ENCODE measurements at places on chromosomes 7 and 10. TPM values are rescaled to one million over a fixed set of nuclear protein-coding genes. Genes with fewer than 3 reads are reported as not detected.

DNA sequence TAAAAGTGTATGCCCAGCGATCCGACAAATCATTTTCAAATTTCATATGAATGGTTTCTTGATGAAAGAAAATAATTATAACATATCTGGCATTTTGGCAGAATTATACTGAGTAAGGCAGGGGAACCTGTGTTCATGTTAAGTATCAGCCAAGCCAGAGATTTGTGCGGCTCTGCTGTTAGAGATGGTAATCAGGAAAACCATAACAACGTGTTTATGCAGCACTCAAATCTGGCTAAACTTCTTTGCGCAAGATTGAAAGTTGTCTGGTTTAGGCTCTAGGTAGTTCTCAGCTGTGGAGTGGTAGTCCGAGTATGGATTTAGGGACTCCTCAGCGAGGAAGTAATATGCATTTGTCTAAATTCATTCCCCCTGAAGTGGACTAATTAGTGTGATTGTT, 8.9 kb upstream of the CTBP2 start:
- no peak for DNase-seq

GRCh38 chr7:94228223-94228622, 166.5 kb upstream of the COL1A2 start:
- no peak for DNase-seq

The DTX2 gene
- total RNA-seq: 22.4 TPM

DNA sequence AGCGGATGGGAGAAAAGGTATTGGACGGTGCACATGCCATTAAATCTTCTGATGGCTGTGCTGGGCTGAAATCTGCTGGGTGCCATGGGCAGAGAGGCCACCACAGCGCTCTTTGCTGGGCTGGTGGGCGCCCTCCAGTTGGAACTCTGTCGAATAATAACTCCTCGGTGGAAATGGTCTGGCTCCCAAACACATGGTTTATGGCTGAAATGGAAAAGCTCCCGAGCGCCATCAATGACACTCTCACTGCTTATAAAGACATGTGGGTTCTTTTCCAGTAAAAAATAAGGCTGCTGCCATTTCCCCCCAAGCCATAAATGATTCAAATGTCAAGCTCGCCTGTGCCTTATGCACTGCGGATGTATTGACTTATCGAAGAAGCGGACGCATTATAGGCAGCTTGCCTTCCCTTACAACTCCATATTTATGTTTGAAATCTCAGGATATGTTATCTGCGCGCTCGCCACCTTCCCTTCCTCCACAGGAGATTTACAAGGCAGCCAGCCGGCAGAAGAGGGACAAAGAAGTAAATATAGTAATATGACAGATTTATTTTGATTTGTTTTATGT, 239.0 kb upstream of the MKI67 start:
- DNase-seq: no peak

The CDC14C gene
- total RNA-seq: not detected

GRCh38 chr7:126702242-126703016, 550.3 kb downstream of the GRM8 start:
- DNase-seq: no peak

DNA sequence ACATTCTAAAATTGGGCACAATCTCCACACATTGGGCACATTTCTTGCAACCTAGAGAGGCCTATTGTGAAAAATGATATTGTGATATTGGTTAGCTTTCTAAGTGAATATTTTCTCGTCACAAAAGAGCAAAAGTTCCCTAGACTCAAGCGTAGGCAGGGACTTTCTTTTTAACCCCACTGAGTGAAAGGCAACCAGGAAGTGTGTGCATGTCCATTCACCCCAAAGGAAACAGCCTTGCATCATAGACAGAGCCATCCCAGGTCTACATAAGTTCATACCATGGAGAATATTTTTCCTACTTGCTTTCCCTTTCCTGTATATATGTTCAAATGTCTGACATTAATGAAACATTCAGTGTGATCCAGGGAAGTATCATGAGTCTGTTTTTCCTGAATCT, 84.2 kb upstream of the AGBL3 start:
- no peak for DNase-seq

GRCh38 chr7:23791721-23792120, 81.7 kb downstream of the STK31 start:
- DNase-seq: no peak

GRCh38 chr7:96497567-96497966, 175.7 kb upstream of the SLC25A13 start:
- no peak for DNase-seq

DNA sequence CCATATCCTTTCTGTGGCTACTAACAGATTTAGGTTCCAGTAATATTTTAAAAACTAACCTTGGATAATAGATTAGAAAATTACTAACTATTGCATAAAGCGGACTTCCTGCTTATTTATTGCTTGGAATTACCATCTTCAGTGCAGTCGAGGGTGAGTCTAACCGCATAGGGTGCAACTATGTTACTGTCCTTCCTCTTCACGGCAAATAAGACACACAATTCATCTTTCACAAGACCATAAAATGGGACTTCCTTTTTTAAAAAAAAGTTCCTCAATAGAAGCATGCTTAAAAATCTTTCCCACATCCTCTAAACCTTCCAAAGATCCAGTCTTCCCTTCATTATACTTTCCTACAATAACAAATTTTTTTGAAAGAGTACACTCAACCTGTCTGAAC, 2.1 kb downstream of the SLC25A40 start:
- DNase-seq: no peak

GRCh38 chr10:119253433-119254174, 46.2 kb downstream of the GRK5 start:
- peak; percentile 81 for DNase-seq

DNA sequence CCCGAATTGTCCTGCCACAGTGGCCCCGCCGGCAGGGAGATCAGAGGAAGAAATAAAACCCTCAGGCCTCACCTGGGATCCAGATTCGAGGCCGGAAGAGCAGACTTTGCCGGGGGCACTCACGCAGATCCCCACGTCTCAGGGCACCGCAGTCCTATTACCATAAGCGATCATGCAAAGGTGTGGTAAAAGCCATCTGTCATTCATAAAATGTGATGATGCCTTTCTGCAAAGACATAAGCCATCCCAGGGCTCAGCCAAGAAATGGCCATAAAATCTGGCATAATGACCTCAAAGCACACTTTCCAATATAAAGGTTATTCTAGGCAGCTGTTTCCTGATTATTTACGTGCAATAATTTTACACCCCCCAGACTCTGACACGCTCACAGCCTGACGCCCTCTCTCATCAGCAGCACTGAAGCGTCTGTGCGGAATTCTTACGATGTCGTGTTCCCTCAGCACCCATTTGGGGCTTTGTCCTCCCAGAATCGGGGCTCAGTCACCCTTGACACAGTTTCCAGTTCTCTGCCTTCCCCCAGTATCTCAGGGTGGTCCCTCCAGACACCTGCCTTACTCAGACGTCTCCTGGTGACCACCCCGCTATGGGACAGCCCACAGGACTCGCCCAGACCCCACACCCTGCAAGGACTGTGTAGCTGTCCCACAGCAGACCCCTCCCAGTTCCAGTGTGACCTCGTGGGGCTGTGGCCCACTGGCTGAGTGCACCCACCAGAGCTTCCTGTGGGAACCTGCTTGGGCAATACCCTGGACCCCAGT, 74.3 kb upstream of the FAM20C start:
- no peak for DNase-seq

GRCh38 chr10:56895306-56895705, 534.2 kb upstream of the ZWINT start:
- no peak for DNase-seq

GRCh38 chr10:101602761-101603398, 14.8 kb downstream of the DPCD start:
- DNase-seq: peak; percentile 90

DNA sequence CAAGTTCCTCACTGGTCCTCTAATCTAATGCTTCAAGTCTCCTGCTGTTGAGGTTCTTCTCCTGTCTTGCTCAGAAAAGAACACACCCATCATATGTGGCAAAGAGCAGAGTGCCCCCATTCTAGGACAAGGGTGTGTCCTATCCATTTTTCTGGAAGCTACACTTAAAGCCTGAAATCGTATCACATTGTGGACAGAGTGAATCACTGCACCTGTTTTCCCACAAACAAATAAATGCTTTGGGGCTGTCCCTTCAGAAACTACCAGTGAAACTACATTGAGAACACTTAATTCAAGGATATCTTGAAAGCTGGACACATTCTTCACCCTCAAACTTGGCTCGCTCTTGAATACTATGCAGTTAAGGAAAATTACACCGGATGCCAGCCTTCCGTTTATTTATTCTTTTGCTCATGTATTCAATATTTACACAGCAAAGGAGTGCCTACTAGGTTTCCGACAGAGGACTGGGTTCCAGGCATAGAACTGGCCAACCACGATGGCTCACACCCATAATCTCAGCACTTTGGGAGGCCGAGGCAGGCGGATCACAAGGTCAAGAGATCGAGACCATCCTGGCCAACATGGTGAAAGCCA, 473.0 kb downstream of the GALNT17 start:
- DNase-seq: no peak

DNA sequence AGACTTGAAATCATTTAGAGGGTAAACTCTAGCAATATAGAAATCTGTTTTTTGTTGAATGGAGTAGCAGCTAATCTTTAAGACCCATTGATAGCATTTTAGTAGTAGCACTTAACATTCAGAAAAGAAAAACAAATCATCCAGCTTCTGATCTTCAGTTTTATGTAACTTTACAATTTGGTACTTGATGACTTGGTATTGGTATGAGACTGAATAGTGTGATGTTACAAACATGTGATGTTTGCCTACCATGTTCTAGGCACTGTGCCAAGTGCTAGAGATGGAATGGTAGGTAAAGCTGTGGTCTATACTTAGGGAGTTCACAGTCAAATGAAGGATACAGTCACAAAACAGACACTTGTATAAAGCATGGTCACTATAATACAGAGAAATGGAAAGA, 21.3 kb downstream of the ZEB1 start:
- peak; percentile 52 for DNase-seq

The CALHM3 gene
- total RNA-seq: not detected

GRCh38 chr7:28378574-28379149, 33.7 kb upstream of the CREB5 start:
- DNase-seq: no peak

The CH25H gene
- total RNA-seq: not detected

DNA sequence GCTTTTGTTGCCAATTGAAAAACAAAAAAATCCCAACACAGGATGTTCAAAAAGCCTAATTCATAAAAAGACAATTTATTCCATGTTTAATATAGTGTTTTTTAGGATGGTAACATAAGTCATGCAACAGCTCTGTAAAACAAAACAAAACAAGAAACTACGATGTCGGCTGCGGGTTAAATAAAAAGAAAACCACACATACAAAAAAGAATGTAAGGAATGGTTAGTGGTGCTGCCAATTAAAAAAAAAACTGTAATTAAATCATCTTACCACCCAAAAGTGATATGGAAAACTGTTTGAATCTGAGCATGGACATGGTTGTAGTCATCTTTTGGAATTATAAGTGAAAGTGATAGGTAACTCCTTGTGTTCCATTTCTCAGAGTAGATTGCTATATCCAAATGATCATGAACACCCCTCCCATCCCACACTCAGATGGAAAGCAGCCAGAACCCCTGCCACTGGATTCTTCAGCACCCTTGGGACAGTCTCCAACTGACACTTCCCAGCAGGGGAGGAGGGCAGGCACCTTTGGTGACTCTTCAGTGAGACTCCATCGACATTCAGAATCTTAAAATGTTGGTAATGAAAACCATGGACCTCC, 14.3 kb upstream of the DAGLB start:
- no peak for DNase-seq

DNA sequence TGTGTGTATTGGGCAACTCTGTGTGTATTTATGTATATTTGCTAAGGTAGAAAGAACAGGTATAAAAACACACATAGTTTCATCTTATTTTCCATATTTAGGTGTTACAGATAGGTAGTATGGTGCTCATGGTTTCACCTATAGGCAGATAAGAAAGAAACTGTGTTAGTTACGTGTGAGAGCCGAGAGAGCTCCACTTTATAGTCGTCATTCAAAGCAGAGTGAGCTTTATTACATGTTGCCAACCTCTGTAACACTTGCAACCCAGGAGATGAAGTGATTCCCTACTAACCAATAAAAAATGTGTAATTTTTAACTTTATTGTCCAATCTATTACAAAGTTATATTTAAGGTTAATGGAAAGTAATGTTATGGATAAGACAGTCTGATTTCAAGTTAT, 121.3 kb downstream of the AGMO start:
- no peak for DNase-seq

DNA sequence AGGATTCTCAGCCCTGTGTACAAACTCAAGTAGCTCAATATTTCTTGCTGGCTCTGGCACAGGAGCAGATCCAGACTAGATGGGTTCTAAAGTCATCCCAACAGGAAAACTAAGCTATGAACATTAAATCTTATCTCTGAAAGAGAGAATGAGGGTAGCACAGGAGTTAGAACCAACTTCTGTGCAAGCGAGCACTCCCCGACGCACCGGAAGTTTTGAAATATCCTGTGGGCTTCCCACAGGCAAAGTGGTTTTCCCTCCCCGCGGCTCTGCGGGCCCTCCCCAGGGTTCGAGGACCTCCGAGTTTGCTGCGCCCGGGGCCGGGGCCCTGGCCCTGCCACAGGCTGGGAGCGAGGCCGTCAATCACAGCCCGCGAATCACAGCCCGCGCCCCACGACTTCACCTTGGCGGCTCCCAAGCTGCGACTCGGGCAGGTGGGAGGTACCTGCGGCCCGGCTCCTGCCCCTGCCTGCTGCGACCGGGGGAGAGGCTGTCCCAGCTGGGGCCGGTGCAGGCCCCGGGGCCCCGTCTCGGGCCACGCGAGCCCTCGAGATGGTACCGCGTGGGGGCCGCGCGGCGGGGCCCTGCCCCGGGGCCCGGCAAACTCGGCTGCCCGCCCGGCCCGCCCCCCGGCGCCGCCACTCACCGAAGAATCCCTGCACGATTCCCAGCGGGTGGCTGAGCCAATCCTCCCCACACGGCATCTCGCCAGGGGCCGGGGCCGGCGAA, 598 bp downstream of the MCMBP start:
- DNase-seq: peak; percentile 75

- DNase-seq: no peak
Measured at GRCh38 chr10:44424298-44424697, 39.4 kb upstream of the CXCL12 start.

DNA sequence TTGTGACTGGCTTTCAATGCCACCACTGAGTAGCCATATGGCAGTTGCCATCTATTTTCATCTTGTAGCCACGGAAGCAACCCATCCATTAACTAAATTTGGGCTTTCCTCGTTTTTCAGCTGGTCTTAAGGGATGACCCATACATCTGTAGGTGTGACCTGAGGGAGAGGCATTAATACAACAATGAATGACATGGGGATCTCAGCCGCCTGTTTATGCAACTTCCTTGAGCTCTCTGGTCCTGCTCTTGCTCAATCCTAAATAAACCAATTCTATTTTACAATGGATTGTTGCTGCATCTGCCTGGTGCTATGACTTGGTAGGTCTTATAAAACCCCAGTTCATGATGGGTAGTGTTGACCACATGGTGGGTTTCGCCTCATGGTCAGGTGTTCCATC, 21.9 kb upstream of the ADAM22 start:
- DNase-seq: no peak

The PKD2L1 gene
- not detected for total RNA-seq

DNA sequence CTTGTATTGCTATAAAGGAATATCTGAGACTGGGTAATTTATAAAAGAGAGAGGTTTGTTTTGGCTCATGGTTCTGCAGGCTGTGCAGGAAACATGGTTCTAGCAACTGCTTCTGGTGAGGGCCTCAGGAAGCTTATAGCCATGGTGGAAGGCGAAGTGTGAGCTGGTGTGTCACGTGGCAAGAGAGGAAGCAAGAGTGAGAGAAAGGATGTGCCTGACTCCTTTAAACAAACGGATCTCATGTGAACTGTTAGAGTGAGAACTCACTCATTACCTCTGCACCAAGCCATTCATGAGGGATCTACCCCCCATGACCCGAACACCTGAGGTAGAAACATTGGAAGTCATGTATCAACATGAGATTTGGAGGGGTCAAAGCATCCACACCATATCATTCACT, 7.7 kb upstream of the ITPRIP start:
- DNase-seq: no peak

All from activated CD4-positive, alpha-beta T cell treated with anti-CD3 and anti-CD28 coated beads for 36 hours (primary cell).